Stimulated activated CD4-positive, alpha-beta T cell treated with anti-CD3 and anti-CD28 coated beads, Interleukin-12 subunit alpha, Interleukin-12 subunit beta, amount 100 ng/mL, for 24 hours (primary cell): ENCODE measurements at places on chromosomes 7 and 10.

DNA sequence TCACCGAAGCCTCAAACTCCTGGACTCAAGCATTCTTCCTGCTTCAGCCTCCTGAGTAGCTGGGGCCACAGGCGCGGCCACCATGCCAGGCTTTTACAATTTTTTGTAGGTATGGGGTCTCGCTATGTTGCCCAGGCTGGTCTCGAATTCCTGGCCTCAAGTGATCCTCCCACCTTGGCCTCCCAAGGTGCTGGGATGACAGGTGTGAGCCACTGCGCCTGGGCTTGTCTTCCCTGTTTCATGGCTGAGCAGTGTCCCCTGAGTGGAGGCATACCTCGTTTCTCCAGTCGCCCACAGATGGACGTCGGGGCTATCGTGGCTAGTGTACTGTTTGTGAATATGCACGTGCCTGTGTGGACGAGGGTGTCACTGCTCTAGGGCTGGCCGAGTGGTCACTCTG, 11.3 kb downstream of the INPP5A start:
- DNase-seq: no peak

DNA sequence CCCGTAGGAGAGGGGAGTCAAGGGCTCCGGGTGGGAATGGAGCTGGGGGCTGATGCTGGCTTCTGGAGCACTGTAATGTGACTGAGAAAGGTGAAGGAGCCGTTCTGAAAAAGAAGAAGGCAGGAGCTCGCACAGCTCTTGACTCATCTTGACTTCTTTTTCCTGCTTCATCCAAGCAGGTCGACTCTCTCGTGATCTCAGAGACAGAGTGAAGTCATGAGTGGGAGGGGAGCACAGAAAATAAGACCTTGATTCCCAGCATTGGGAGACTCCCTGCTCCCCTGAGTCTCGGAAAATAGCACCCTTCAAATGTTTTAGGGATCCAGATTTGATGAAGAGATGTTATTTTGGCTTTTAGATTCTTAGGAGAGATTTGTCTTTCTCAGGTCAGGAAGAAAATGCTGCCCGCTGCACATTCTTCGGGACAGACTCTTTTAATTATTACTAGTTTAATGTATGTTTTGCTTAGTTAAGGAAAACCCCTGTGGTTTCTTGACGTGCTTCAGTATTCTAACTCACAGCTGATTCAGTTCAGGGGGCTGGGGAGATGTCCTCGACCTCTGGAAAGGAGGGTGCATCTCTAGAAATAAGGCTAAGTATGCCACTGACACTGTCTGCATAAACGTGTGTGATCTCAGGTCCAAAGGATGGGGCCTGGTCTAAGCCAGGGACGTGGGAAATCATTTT, 34.1 kb downstream of the EGFR start:
- DNase-seq: no peak

DNA sequence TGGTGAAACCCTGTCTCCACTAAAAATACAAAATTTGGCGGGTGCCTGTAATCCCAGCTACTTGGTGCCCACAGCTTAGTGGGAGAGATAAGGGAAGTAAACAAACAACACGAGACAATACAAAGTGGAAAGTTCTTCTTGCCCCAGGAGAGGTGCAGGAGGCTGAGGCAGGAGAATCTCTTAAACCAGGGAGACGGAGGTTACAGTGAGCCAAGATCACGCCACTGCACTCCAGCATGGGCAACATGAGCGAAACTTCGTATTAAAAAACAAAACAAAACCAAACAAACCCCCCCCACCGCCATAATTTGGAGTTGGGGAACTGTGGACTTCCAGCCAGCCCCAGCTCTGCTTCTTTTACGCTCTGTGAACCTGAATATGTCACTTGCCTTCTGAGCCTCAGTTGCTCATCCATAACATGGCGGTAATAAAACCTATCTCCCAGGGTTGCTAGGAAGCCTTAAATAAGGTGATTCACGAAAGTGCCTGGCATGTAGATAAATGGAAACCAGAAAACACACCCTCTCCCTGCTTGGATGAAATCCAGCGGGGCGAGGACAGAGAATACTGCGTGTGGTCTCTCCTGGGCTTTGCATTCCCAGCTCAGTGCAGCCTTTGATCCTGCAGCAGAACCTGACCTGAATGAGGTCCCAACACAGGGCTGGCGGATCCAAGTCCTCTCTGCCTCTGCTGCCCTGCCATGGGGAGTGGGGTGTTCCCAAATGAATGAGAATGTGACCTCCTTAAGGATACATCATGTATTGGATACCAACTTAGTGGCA, 10.2 kb downstream of the MLXIPL start:
- DNase-seq: no peak

DNA sequence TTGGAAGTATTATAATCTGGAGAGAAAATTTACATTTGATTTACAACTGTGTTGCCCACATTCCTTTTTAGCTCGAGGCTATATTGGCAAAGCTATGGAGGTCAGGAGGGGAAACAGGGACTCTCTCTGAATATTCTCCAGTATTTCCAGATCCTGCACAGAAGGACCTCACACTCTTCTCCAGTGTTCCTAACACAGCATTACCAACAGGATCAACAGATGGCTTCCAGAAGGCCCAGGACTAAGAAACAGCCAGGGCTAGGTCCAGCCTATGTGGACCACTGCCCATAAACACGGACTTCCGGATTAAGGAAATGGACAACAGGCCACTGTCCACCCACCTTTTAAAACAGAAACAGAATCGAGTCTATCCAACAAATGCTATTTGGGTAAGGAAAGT, 65.3 kb downstream of the CHCHD3 start:
- DNase-seq: no peak

GRCh38 chr10:78875331-78875877, 193.4 kb upstream of the ZMIZ1 start:
- no peak for DNase-seq

DNA sequence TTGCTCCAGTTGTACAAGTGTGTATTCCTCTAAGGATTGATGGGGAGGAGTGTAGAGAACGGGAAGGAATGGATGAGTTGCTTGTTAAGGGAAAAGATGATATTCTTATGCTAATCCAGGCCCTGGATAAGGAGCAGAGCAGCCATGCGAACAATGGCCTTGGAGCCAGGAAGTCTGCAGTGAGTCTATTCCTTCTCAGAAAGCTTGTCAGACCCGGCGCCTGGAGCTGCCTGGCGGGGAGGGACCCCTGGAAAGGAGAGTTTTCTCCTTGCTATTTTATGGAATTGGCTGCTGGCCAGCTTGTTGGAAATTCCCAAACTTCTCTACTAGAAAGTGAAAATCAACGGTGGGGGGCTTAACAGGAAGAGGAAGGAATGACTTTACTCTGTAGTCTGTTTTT, 89.1 kb downstream of the MMRN2 start:
- no peak for DNase-seq

DNA sequence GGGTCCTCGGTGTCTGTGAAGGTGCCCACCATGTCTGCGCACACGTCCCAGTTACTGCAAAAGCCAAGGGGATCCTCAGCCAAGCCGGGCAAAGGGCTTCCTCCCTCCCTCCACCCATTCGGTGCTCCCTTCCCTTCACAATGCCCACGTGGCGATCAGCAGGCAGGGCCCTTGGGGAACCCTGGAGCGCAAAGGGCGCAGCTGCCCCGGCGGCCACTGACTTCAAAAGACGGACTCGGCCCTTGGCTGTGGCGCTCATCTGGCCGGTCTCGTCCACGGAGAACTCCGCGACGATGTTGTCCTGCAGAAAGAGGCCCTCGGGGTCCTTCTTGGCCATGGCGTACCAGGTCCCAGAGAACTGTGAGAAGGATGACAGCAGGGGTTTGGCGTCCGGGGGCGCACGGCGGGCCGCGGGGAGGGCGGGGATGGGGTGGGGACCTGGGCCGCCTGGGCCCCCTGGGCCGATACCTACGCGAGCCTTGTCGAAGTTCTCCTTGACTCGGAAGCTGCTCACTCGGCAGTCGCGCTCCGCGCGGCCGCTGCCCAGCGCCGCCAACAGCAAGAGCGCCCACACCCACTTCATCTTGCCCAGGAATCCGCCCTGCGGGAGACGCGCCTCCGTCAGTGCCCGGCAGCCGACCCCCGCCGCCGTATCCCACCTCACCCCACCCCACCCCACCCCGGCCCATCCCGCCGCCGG, 439 bp downstream of the RBP4 start:
- DNase-seq: no peak

- no peak for DNase-seq
Observed at GRCh38 chr10:34864149-34865067, 49.3 kb upstream of the PARD3 start.

GRCh38 chr10:109968953-109969759, 38.6 kb upstream of the ADD3 start:
- DNase-seq: no peak

GRCh38 chr7:134320201-134320600, 3.5 kb upstream of the SLC35B4 start:
- no peak for DNase-seq

- no peak for DNase-seq
Observed at GRCh38 chr10:104201636-104202035, 30.5 kb downstream of the CFAP43 start.

GRCh38 chr10:50397312-50398140, 146.2 kb upstream of the ASAH2 start:
- DNase-seq: no peak

GRCh38 chr10:64113792-64114191, 592.6 kb downstream of the REEP3 start:
- DNase-seq: no peak

GRCh38 chr10:102835007-102835482, 2.2 kb downstream of the CYP17A1 start:
- DNase-seq: peak; percentile 54

DNA sequence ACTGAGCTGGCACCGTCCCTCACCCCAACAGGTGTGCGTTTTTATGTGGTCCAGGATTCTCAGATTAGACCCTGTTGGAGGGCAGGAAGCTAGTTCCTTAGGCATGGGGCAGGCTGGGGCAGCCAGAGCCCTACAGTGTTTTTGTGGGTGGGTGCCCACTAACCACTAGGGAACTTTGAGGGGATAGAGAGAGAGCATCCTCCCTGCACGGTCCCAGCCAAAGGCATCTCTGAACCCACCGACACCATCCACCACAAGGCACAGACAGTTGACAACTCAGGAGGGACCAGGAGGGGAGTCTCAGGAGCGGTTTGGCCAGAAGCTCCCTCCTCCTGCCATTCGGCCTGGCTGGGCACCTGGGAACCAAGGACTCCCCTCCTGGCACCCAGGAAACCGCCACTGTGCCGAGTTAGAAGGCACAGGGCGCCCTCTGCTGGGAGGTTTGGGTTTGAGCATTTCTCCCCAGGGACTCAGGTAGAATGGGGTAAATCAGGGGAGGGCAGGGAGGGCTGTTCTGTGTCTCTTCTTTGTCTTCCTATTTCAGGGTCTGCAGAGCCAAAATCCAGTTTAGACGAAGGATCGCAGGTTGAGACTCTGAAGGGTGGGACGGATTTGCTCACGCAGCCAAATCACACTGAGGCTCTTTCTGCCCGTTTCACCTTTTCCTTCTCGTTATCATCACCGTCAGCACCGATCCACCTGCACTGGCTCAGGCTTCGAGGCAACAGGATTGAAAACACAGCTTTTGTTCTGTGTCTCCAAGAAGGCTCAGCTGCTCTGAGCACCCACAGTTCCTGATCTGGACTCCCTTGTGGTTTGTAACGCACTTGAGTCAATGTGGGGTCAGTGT, 84.8 kb upstream of the COL13A1 start:
- DNase-seq: peak; percentile 23

DNA sequence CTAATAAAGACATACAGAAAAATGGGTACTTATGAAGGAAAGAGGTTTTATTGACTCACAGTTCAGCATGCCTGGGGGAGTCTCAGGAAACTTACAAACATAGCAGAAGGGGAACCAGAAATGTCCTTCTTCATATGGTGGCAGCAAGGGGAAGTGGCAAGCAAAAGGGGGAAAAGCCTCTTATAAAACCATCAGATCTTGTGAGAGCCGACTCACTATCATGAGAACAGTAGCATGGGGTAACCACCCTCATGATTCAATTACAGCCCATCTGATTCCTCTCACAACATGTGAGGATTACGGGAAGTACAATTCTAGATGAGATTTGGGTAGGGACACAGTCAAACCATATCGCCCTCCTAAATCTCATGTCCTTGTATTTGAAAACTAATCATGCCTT, 1305.4 kb upstream of the SORCS1 start:
- DNase-seq: no peak

DNA sequence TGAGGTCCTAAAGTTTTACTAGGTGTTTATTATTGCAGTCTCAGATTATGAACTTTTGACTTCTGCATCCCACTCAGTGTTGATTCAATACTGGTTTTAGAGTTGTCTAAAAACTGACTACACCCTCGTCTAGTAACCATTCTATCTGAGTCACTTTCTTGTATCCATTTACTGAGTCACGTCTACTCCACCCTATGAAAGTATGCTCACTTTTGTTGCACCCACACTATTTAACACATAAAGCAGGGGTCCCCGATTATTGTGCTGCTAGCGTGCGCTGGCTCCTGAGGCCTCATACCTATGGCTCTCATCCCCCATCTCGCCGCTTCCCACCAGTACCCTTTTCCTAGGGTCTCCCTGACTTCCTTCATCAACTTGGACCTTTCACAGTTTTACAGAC, 2.0 kb downstream of the SAMD9 start:
- no peak for DNase-seq

- DNase-seq: no peak
Observed at GRCh38 chr7:82105463-82105862, 335.6 kb upstream of the HGF start.
